Left cardiac atrium (tissue), 4 donors: ENCODE measurements at places on chromosomes 4 and X. TPM values are rescaled to one million over a fixed set of nuclear protein-coding genes. Genes with fewer than 3 reads are reported as not detected.

Gene AR
- 14.4 TPM for total RNA-seq

Gene CCDC110
- 2.0 TPM for total RNA-seq

Gene OTOP1
- not detected for total RNA-seq

Gene KCND1
- total RNA-seq = 1.4 TPM

Gene C1QTNF7
- 1.9 TPM for total RNA-seq

Gene ZNF595
- 7.6 TPM for total RNA-seq

Gene TMPRSS11A
- total RNA-seq = not detected

Gene SFRP2
- total RNA-seq = 8.3 TPM

DNA sequence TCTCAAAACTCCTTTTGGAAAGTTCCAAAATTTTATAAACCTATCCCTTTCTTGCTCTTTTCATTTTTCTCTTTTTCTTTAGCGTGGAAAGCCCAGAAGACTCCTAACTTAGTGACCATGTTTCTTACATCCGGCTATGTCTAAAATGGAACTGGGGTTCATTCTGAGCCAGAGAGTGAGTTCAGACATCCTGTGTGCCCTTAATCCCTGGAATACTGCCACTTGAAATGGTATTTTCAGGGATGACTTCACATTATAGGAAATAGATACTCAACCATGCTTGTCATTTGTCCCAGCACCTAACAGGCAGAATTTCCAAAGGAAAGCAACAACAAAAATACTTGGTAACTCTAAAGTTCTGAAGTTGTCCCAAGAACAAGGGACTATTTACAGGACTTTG, 379.6 kb downstream of the ARHGAP24 start:
- DNase-seq = no peak

DNA sequence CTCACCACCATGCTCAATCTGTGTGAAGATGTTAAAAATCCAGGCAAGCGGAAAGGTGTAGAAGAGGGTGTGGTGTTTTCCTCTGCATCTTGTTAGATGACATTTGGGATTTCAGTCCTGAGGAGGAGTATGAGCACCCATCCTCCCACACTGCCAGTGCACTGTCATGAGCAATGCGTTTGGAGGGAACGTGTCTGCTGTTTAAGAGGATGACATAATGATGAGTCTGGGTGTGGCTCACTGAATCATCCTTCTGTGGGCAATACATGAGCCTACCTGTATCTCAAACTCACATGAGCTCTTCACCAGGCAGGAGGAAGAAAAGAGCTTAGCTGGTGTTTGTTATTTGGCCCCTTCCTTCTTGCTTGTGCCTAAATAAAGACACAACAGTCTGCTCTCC, 67.9 kb upstream of the ARX start:
- no peak for DNase-seq

DNA sequence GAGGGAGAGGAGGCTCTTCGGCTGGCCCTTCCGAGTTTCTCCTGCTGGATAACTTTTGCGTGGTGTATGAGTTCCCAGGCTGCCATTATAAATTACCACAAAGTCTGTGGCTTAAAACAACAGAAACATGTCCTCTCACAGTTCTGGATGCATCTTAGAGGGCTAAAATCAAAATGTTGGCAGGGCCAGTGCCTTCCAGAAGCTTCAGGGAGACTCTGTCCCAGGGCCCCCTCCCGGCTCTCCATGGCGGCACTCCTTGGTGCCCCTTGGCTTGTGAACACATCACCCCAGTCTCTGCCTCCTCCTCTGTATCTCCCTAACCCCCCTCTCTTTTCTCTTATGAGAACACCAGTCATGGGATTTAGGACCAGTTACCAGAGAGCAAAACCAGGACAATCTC, 23.3 kb upstream of the PPP2R2C start:
- DNase-seq = no peak

GRCh38 chr4:108165586-108165985, 3.1 kb downstream of the LEF1 start:
- no peak for DNase-seq

- DNase-seq = peak; percentile 66
Observed at GRCh38 chrX:17519358-17519757, 144.4 kb downstream of the NHS start.

DNA sequence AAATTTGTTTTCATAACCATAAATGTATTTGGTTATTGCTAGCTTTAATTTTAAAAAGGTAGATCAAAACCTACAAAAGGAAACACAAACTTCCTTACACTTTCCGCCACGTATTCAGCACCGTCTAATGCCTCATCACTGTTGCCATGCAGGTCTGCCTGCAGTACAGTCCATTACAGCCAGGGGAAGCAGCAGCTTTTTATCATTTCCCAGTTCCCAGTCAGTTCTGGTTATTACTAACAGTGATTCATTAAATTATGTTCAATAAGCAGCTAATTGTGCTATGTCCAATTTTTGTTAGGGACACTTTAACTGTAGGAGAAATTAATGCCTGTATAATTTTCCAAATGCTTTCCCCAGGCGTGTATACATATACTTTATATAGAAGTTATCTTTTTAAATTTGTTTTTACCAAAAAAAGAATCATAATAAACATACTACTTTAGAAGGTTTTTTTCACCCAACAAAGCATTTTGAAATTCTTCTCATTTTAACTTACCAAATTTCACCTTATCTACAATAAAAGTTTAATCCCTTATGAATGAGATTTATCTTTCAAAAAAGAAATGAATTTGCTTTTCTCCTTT, 93.3 kb downstream of the ANXA3 start:
- peak; percentile 64 for DNase-seq

DNA sequence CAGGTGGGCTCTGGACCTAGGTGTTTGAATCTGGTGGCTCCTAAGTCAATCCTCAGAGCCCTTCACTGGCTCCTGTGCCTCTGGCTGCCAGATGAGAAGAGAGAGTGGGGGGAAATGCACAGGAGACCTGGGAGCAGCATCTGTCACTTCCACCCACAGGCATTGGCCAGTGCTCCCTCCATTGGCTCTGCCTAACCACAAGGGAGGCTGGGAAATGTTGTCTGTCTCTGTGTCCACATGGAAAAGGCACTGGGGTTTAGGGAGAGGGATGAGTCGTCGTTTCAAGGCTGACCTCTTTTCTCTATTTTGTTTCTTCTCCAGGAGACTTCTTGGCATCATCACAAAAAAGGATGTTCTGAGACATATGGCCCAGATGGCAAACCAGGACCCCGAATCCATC, 76.4 kb downstream of the CLCN4 start:
- DNase-seq = no peak

DNA sequence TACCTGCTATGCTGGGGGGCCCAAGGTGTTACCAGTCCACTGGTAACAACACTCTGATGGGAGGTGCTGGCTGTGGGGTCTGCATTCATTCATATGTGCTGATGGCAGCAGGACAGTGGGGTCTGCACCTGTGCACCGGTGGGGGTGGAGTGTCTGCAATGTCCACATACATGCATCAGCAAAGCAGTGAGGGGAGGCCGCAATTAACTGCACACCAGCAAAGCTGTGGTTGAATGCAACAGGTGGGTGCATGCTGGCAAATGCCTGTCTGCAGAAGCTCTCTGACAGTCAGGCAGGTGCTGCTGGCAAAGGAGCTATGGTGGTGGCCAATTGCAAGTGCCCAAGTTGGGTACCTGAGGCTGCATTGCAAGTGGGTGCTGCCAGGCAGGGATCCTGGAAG, 426.5 kb upstream of the FMR1 start:
- no peak for DNase-seq

- no peak for DNase-seq
Observed at GRCh38 chrX:9878146-9878820, 88.9 kb upstream of the CLDN34 start.

GRCh38 chr4:182927505-182927904, 10.3 kb upstream of the DCTD start:
- DNase-seq = no peak

DNA sequence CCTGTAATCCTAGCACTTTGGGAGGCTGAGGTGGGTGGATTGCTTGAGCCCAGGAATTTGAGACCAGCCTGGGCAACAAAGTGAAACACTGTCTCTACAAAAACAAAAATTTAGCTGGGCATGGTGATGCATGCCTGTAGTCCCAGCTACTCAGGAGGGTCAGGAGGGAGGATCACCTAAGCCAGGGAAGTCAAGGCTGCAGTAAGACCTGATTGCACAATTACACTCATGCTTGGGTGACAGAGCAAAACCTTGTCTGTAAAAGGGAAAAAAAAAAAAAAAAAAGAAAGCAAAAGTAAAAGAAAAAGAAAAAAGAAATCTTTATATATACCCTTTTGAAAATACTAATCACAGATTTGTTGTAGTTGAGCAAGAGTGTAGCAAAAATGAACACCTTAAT, 801.0 kb upstream of the IGFBP7 start:
- DNase-seq = no peak
